ENCODE measurements at places on chromosomes 2 and 18.

DNA sequence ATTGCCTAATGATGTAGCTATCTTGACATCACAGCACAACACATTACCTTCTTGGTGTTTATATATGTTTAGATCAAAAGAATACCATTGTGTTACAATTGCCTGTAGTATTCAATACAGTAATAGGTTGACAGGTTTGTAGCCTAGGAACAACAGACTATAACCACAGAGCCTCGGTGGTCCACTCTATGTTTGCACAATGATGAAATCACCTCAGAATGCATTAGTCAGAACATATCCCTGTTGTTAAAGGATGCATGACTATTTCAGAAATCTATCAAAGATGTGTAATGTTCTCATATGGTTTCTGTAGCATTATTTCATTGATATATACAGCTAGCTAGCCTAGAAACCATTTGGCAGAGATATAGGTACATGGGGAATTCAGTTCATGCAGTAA lies 8.9 kb downstream of the METTL5 start:
- DNase-seq = no peak

- DNase-seq = no peak
Measured at GRCh38 chr2:39099870-39100728, 20.8 kb downstream of the SOS1 start.

DNA sequence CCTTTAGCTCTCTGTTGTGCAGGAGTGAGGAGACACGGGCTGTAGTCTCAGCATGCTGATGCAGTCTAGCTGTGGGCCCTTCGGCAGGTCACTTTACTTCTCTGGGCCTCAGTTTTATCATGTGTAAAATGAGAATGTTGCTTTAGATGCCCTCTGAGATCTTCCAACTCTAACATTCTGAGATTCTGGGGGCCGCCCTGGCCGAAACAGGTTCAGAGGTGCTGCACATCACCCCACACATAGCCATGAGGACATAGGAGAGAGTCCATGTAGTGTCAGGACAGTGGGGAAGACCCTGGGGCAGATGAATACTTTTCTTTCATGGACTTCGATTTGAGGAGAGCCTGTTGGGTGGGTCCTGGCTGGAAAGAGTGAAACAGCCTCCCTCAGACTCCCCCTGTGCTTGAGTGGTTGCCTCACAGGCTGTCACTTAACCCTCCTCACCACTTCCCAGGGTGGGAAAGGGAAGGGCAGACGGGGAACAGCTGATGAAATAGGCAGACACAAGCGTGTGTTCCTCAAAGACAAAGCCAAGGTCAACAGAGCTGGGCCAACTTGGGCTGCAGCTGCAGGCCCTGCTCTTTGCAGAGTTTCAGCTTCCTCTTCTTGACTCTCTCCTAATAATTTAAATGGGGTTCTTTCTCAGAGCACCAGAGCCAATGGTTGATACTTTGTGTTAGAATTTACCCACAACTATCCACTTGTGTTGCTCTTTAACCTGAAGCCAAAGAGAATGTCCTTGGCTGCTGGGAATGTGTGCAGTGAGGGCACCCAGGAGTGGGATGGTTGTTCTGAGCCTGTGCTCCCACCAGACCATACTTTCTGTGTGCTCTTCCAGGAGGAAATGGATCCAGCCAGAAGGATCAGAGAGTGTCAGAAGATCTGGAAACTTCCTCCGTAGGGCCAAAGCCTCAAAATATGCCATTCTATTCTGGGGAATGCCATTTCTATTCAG lies 14.7 kb upstream of the MRPL33 start:
- no peak for DNase-seq

DNA sequence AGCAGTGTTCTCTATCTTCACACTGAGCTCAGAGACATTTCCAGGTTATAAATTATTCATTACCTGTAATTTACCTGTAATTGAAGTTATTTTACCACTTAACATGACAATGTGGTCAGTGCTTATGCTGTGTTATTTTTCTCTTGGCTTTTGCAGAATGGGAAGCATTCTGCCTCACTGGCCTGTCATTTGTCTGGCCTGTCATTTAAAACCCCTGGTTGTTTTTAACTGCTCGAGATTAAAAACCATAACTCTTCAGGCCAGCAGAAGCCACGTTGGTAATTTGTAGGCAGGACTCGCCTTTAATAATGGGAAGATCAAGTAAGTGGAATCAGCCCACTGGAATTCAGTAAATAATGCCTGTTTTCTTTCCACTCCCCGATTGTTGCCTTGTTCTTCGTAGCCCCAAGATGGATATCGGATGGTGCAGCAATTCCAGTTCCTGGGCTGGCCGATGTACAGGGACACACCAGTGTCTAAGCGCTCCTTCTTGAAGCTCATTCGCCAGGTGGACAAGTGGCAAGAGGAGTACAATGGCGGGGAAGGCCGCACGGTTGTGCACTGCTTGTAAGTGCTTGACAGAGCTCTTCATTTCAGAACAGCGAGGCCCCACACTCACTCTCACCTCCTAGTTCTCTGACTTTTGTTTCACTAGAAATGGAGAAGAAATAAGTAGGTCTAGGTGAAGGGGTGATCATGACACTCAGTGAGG lies 222.4 kb upstream of the RAB12 start:
- DNase-seq = no peak

- no peak for DNase-seq
Measured at GRCh38 chr2:114688241-114688640, 245.8 kb downstream of the DPP10 start.

DNA sequence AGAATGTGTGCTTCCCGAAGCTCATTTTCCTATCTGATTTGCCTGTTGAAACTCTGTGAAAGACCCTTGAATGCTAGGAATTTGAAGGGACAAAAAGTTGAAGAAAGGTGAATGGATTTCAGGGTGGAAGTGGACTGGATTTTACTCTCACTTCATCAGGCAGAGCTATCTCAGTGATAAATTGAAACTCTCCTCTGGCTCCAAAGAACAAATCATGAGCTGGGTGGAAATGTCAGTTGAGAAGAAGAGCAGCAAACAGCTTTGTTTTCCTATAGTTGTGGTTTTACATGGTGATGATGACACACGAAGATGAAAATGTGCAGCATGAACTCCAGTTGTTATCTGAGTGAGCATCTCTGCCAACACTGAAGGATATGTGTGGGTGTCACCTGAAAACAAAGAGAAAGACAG lies 34.4 kb downstream of the CD28 start:
- DNase-seq = no peak

GRCh38 chr2:224308272-224308911 lies 93.5 kb downstream of the FAM124B start:
- DNase-seq = no peak

DNA sequence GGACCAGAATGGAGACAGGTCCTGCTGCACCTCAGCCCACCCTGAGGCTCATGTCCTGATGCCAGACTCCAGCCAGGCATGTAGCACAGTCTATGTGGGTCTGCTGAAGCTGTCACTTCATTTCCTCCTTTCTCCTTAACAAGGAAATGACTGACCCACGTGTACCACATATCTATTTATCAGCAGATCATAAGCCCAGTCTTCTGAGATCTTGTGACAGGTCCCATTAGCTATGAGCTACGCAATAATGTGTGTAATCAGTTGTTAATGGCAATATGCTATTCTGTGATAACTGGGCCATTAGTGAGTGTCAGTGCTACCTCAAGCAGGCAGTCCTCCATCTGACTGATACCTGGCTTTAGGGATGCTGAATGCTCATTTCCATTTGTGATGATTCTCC lies 615.3 kb downstream of the BCL11A start:
- DNase-seq = no peak

- DNase-seq = no peak
Measured at GRCh38 chr2:220665108-220665471, 907.0 kb downstream of the EPHA4 start.

DNA sequence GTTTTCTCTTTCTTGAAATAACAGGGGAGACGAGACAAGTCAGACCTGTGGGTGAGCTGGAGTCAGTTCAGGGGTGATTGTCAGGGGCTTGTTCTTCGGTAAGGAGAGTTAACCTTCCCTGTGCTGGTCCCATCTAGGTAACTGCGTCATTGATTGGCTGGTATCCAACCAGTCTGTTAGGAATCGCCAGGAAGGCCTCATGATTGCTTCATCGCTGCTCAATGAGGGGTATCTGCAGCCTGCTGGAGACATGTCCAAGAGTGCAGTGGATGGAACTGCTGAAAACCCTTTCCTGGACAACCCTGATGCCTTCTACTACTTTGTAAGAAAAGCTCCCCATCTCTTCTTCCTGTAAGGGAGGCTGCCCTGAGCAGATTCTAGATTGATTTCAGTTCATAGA lies 21.3 kb downstream of the PLEK start:
- no peak for DNase-seq

GRCh38 chr18:46829947-46830346 lies 73.1 kb upstream of the ST8SIA5 start:
- no peak for DNase-seq

Data from H4 (cell line).